ENCODE measurements at places on chromosomes 7 and 10. TPM values are rescaled to one million over a fixed set of nuclear protein-coding genes. Genes with fewer than 3 reads are reported as not detected.
A peak's percentile ranks its signal among the peaks of the same experiment; 100 is the strongest.

DNA sequence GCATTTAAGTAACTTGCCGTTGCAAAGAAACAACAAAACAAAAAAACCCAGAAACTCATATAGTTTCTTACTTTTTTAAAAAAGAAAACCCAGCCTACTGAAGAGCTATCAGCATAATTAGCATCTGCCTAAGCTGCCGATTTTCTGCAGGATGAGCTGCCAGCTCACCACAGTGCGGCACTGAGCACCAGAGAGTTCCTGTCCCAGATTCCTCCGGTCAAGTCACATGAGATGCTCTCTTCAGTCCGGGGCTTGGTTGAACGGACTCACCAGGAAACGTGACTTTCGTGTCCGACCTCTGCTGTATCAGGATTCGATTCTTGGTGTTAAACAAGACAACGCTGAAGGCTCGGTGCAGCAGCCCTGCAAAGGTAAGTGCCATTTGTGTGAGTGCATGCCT lies 3.2 kb downstream of the IDI2 start:
- no peak for DNase-seq

DNA sequence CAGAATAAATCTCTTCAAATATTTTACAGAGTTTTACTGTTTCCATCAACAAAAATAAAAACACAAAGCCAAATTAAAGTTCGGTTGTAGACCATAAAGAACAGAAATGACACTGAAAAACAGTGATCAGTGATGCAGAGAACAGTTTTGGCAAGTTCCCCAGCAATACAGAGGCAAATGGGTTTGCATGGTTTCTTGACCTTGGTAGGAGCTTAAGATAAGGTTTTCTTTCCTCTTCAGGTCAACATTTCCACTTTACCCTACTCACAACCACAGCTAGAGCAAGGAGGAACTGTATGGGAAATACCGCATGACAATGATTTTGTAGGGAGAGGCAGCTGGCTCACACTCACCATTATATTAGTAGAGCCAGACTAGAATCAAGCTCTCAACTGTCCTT lies 199.5 kb downstream of the SH2D4B start:
- no peak for DNase-seq

DNA sequence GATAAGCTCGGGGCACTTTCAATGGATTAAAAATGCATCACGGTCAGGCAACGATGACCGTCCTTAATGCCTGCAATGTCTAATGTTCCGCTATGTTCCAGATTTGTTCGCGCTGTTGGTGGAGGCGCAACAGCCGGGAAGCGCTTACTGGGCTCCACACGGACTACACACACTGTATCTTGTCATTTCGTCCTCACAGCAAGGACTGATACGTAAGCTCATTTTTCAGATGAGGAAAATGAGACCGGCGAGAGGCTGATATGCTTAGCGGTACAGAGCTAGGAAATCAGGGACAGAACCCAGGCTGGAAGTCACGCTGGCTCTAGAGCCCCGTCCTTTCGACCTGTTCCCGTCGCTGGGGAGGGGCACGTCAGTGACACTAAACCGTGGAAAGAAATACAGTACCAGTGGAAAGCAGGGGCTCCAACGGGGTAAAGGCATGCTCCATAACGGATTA lies 670 bp downstream of the TPK1 start:
- DNase-seq = peak; percentile 46

DNA sequence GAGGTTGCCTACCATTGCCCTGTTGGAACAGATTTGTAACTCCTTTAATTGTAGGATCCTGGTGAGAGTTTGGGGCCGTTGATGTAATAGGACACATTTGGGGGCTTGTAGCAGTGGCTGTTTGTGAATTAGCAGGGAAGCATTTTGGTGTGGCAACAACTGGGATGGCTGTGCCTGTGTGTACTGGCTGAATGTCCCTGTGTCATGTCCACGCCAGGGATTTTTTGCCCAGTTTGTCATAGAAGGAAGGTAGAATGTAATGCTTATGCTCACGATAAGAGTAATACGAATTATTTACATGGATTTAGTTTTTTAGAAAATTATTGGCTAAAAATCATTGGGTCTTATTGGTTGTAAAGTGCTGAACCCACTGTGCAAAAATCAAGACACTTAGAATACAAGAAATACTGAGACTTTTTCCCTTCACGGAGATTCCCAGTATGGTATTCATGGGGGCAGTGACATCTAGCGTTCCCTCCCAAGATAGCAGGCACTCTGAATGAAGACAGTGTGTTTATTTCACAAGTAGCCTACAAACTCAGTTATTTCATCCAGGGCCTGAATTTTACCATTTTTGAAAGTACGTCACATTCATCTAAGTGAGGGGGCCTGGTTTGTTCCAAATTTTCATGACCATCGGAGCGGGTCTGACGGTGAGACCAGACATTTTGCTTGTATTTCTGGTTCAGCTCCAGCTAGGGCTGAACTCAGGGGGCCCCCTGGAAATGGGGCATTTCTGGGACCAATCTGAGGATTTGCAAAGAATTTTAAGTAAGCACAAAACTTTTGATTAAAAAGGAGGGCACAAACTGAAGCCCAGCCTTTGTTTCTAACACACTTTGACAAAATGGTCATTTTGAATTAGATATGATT lies 74.7 kb downstream of the CACNB2 start:
- peak; percentile 65 for DNase-seq

DNA sequence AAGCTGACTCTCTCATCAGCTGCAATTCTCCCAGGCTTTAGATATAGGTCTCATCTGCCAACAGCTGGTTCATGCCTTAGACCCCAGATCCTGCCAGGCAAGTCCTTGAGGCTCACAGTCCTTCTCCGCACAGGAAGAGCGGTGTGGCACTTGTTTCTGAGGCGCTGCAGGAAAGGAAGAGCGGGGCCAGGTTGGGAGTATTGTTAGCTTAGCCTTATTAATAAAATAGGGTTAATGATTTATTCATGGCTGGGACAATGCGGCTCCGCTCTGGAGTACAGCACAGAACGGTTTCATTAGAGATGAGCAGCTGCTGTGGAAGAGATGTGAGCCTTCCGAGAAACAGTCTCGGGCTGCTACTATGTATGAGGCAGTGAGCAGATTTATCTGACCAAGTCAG lies 78.1 kb downstream of the FZD1 start:
- no peak for DNase-seq

DNA sequence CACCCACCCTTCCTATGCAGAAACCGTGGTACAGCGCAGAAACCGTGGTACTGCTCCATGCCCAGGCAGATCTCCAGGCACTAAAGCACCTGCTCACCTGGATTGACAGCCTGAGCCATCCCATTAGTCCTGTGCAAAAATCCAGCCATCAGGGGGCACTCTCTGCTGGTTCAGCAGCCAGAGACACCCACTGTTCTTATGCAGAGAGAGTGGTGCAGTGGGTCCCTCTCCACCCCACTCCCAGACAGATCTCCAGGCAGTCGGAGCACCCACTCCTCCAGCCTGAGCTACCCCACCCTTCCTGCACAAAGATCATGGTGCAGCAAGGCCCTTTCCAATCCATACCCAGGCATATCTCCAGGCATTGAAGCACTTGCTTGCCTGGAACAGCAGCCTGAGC lies 219.8 kb downstream of the CTNNA3 start:
- DNase-seq = no peak

DNA sequence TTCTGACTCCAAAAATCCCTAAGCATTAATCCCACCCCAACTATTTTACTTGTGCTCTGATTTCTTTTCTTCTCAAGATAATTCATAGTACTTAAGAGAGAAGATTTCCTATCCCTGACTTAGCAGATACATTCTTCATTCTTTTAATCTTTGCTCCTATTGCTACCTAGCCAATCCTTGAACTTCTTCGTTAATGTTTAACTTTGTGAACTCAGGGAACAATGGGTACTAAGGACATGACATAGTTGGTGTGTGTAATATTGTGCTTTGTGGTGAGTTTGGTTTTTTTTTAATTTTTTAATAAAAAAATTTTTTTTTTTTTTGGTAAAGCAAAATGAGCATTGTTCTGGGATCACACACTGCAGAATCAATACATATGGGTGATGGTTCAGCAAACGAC lies 166.2 kb downstream of the CHCHD3 start:
- DNase-seq = peak; percentile 48

GRCh38 chr7:20598459-20599309 lies 16.8 kb upstream of the ABCB5 start:
- DNase-seq = peak; percentile 53

GRCh38 chr7:19116121-19117090 lies 1.0 kb downstream of the TWIST1 start:
- no peak for DNase-seq

- no peak for DNase-seq
These were observed 699 bp downstream of the CLIP2 start for GRCh38 chr7:74289659-74290552.

DNA sequence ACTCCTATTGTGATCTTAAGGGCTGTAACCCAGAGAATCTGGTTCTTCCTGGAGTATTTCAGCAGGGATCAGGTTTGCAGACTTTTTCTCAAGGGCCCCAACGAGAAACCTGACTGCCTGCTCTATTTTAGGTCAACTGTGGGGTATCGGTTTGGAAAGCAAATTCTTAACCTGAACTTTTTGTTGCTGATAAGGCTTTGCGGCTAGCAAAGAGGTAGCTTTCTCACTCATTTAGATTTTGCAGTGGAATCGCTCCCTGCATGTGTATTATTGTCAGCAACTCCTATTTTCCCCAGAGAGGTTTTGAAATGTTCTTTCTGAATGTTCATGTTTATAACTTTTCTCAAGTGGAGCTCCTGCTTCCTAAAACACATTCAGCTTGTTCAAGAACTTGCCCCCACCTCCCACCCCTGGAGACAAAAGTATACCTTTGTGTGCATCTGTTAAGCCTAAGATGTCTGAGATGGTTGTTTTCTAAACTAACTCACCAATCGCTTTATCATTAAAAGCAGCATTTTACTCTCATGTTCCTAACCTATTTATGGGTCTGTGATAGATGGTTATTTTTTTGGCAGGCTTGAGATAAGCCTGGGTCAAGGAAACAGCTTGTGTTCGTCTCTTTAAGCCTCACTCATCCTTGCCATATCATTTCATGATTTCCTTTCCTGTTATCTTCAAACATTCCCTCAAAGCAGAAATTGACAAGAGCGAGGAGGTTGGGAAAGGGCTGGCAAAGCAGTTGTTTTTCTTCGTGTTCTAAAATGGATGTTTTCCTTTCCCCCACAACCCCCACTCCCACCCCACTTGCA lies 129.8 kb downstream of the BAMBI start:
- DNase-seq = no peak

GRCh38 chr7:70660819-70661191 lies 471.1 kb upstream of the GALNT17 start:
- DNase-seq = no peak

- no peak for DNase-seq
These were observed 264.7 kb downstream of the GLRX3 start for GRCh38 chr10:130400890-130401289.

GRCh38 chr10:30705101-30705624 lies 75.6 kb upstream of the LYZL2 start:
- no peak for DNase-seq

DNA sequence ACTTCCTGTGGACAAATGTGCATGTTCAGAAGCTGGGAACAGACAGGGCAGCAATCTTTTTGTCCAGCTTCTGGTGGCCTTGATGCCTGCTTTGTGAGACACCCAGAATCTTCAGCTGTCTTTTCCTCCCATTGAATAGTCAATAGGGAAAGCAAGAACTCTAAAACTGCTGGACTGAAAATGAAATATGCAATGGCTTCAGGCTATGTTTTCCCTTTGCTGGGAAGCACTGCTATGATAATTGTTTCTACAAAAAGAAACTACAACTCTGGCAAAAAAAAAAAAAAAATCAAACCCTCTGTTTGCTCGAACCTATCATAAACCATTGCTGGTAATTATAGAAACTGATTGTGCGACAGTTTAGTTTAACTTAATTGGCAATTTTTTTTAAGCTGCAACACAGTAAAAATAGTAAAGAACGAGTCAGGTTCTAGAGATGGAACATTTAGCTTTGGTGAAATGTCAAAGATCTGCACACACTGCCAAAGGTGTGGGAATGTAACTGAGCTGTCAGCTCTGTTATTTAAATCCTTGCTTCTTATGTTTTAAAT lies 79.1 kb upstream of the NEUROD6 start:
- no peak for DNase-seq

GRCh38 chr10:64773357-64773756 lies 1252.2 kb downstream of the REEP3 start:
- no peak for DNase-seq

DNA sequence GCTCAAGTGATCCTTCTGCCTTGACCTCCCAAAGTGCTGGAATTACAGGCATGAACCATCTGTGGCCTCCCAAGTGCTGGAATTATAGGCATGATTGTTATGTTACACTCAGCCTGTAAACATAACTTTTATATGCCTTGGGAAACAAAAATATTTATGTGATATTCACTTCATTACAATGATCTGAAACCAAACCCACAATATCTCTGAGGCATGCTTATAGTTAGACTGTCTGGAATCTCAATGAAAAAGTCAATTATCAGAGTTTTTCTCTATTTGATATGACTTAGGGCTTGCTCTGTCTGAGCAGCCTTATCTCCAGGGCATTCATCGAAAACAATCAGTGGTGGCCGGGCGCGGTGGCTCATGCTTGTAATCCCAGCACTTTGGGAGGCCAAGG lies 195.3 kb upstream of the MYO3A start:
- no peak for DNase-seq

DNA sequence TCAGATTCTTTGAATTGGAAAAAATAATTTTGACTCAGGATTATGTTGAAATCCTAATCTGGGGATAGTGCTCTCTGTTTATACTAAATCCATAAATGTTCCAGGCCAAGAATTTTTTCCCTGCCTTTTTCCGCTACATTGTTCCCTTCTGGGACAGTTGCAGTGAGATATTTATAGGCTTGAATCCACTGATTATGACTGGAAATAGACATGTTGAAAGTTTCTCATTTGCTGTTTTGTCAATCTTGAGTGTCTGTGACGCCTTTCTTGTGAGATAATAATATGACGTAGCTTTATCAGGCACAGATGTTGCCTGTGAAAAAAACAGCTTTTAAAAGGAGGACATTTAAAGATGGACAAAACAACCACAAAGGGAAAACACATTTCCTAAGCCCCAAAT lies 155.9 kb downstream of the ARID5B start:
- no peak for DNase-seq

The TSPAN15 gene
- 86.5 TPM for total RNA-seq

The MMRN2 gene
- 0.21 TPM for total RNA-seq

The TUBB8 gene
- not detected for total RNA-seq

The ODAD2 gene
- total RNA-seq = not detected

The CLIP2 gene
- 23.5 TPM for total RNA-seq

The ASB10 gene
- total RNA-seq = not detected

The WAC gene
- 196 TPM for total RNA-seq

The OR2A12 gene
- not detected for total RNA-seq

The CLDN12 gene
- 38.4 TPM for total RNA-seq

The IFIT1B gene
- not detected for total RNA-seq

The ADO gene
- 34.1 TPM for total RNA-seq

The SMO gene
- 36.0 TPM for total RNA-seq

The NRG3 gene
- total RNA-seq = 1.1 TPM

The SRGN gene
- total RNA-seq = not detected

The VWC2 gene
- not detected for total RNA-seq

The ZNF365 gene
- not detected for total RNA-seq

The SPDYE1 gene
- total RNA-seq = not detected

The VWDE gene
- total RNA-seq = 0.70 TPM

The STOX1 gene
- 8.5 TPM for total RNA-seq

The KNDC1 gene
- total RNA-seq = 3.2 TPM

The IL6 gene
- total RNA-seq = not detected

The VWA2 gene
- total RNA-seq = 1.2 TPM

The PNLIP gene
- not detected for total RNA-seq

The FGL2 gene
- not detected for total RNA-seq

The LARP4B gene
- total RNA-seq = 230 TPM

The ZNF25 gene
- total RNA-seq = 1.5 TPM

Data from Caco-2 (cell line).